ENCODE measurements at places on chromosomes 1 and 21.
A peak's percentile ranks its signal among the peaks of the same experiment; 100 is the strongest.

DNA sequence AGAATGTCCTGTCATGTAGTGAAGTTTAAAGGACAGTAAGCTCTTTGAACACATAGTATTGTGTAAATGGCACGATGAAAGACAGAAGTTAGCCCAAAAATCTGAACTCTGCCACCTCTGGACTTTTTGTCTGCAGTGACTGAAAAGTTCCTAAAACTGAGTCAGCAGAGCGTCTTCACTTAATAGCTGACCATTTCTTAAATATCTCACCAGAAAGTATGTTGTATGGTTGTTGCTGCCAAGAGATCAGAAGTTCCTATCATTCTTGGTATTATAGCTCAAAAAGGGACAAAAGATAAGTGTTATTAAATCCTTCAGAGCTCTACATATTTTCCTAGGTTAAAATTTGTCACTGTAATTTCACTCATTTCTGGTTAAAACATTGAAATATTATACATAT lies 1003.0 kb downstream of the TTLL7 start:
- DNase-seq: no peak

DNA sequence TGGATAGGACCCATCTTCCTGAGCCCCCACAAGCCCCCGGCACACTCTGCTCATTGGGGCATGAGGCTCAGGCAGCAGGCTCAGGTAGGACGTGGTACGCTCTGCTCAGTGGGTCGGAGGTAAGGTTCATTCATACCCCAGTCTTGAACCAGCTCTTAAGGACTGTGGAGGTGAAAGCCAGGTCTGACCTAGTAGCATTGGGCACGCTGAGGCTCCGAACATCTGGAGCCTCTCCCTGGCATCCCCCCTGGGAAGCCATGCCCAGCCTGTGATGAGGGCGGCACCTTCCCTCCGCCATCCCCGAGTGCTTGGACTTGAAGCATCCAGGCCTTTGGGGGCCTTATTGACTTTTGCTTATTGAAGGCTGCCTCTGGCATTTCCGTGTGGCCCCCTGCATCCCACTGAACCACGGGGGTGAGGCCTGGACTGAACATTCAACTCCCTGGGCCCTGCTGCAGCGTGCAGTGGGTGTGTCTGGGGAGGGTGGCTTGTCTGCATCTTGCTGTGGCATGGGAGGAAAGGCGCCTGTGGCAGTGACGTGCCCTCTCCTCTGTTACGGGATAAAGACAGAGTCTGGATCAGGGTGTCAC lies 50.0 kb downstream of the FAAP20 start:
- DNase-seq: no peak

DNA sequence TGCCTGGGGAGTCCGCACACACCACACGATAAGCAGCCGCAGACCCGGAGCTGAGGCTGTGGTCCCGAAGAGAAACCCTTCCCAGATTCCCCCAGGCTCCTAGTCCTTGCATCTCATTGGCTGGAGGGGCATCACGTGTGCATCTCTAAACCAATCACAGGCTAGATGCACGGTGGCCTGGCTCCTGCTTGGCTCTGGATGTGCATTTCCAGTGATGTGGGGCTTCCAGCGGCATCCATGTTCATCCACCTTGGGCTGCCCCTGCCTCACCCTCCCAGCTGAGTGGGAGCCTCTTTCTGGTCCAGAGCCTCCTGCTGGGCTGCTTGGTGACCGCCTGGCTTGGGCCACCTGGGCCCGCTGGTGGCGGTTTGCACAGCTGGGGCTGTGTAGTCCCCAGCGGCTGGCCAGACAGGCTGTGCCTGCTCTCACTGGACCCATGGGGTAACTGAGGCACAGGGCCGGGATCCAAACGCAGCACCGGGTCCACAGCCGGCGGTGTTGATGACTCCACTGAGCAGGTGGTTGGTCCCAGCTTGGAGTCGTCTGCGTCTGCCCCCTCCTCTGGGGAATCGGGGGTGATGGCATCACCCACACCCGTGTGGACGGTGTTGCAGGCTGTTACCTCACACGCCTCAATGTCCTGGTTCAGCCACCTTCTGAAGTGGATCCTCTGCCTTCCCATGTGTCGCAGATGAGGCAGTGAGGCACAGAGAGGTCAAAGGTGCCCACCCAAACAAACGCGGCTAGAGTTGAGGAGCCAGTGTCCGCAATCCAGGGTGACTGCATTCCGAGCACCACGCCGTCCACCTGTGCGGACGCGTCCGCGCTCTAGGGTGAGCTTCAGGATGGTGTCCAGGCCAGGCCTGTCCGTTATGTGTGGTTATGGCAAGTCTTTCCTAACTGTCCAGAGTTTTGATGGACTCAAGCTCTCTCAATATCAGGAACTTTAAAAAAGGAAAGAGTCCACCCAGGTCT lies 41.3 kb downstream of the COL6A1 start:
- DNase-seq: no peak

GRCh38 chr1:6914706-6915105 lies 129.5 kb downstream of the CAMTA1 start:
- no peak for DNase-seq

- no peak for DNase-seq
Measured at GRCh38 chr1:30447701-30448100, 275.7 kb downstream of the MATN1 start.

DNA sequence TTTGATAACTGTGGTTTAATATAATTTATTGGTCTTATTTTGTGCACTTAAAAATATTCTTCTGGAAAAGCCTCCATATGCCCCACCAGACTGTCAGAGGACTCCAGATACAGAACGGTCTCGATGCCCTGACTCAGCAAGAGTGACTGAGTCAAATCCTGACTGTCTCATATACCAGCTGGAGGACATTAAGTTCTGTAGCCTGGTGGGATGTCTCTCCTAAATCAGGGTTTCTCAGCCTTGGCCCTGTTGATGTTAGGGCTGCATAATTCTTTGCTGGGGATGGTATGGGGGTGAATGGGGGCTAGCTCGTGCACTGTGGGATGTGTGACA lies 67.7 kb upstream of the TLR5 start:
- no peak for DNase-seq

DNA sequence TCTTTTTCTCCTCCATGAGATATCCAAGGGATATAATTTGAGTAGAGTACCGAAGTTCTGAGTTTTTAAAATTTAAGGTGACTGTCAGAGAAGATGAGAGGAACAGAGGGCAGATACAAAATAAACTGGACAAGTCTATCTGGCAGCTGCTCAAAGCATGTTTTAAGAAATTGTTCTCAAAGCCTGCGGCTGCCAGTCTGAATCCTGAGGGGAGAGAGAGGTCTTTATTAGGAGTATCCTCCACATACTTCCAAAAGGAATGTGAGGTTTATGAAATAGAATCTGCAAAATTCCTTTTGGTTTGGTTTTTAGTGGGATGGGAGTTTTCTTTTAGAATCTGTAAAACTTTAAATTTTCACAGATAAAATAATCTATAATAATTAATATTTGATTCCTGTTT lies 41.3 kb downstream of the TTC13 start:
- no peak for DNase-seq

DNA sequence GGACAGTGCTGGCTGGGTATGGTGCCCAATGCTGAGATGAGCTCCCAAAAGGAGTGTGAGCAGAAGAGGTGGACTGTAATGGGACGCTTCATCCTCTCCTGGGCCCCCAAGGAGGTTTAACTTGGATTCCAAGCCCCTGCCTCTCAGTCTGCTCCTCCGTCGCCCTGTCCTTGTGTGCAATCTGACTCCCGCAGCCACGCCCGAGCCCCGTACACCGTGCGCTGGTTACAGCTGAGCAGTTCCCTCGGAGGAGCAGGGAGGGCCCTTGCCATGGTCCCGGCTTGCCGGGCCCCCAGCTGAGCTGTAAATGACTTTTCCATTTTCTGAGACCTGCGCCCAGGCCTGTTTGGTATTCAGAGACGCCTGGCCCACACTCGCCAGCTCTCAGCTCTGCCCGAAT lies 53.7 kb downstream of the PAX7 start:
- no peak for DNase-seq

DNA sequence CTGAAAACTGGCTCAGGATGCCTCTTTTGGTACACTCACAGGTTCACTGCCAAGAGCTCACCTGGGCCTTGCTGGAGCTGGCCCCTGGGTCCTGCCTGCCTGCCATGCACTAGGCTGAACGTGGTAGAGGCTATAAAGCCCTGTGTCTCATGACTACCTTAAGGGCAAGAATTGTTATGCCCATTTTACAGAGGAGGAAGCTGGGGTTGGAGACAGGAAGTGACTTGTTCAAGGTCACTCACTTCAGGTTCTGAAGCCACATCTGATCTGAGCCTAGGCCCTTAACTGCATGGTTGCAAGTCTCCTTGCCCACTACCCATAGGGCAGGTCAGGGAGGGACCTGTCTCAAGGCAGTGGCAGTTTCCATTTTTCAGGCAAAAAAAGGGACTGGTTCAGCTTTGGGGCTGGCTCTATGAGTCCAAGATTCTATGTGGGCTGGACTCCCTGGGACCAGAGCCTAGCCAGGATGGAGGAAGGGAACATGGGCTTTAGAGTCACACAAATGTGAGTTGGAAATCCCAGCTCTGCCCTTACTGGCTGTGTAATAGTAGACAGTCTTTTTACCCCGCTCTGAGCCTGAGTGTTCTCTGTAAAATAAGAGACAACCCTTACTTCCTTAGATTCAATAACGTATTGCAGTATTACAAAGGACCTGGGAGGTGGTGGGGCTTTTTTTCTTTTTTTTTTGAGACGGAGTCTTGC lies 7.8 kb downstream of the STK40 start:
- peak; percentile 6 for DNase-seq

- DNase-seq: no peak
Measured at GRCh38 chr1:96256130-96256790, 465.3 kb upstream of the PTBP2 start.

GRCh38 chr1:65940126-65940525 lies 147.4 kb downstream of the PDE4B start:
- no peak for DNase-seq

All from posterior cingulate gyrus (tissue), 11 donors.